ENCODE measurements at places on chromosomes 3 and 15.
A peak's percentile ranks its signal among the peaks of the same experiment; 100 is the strongest.

DNA sequence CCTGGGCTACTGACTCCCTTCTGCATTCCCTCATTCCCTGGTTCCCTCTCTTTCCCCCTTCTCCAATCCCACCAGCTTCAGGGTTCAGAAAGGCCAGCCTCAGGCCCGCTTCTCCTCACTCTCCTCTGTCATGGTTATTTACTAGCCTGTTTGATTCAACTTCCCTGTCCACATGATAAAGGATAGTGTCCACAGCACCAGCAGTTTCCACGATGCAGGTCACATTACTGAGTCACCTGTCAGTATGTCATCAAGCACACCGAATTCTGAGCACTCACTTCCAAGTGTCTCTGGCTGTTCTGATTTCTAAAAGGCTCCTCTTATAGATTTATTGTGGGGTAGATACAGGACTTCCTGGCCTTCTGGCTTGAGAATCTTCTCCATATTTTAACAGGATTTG lies 96.6 kb upstream of the CTNNB1 start:
- DNase-seq = no peak

DNA sequence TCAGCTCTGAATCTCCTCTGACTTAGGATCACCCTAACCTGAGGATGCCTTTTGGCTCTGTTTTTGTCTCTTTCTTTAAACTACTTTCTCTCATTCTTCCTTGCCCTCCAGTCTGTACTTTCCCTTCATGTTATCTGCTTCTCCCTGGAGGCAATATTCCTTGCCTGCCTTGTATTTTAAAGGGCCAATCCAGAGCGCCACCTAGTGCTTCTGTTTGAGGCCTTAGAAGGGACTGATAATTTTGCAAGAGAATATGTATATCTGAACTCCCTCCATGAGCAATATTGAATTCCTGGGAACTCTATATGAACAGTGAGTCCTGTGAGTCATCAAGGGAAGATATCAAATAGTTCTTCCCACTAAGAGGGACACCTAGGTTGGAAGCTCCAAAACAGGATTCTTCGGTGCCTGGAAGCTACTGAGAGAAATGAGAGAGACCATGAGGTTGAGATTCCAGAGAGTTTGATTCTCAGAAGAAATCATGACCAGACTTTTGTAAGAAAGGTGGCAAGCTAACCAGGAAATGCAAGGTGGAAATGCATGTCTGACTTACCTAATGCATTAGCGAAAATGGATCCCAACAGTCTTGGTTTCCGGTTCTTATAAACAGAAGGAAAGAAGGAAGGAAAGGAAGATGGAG lies 203.8 kb upstream of the CD96 start:
- DNase-seq = peak; percentile 83

DNA sequence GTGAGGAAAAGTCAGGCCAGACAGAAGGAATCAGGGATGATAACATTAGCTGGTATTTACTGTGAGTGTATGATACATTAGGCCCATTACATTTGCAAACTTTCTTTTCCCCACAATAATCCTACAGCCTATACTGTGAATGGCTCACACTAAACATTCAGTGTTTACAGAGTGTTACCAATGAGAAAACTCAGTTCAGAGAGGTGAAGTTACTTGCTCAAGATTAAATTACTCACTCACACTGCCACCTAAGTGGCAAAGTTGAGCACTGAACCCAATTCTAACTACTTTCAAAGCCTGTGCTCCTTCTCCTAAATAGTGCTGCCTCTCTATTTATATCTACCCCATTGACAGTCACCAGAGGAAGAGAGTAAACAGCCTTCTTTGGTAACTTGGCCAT lies 8.5 kb downstream of the XPC start:
- DNase-seq = peak; percentile 20

DNA sequence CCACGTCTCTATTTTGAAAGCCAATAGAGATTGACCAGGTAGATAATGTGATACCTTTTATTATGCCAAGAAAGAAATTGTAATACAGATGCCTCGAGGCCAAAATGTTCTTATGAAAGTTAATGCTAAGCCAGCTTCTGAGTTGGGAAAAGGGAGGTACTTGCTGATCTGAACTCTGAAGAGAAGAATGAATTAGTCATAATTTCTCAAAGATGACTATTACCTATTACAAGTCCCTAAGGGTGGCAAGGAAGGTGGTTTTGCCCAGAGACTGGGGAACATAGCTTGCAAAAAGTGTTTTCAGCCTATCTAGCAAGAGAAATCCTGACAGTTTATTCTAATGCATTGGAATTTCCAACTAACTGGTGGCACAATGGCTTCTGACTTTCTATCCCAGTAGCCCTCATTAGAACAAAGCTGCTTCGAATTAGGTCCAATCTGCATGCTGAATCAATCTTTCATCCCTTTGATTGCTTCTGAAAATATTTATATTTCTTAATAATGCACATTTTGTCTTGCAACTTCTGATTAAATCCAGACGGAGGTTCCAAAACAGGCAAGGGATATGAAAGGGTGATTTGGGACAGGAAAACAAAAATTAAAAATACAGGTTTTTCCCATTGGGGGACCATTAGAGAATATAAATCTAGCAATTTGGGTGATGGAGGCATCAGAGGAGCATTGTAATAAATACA lies 17.7 kb upstream of the NR2F2 start:
- peak; percentile 75 for DNase-seq

DNA sequence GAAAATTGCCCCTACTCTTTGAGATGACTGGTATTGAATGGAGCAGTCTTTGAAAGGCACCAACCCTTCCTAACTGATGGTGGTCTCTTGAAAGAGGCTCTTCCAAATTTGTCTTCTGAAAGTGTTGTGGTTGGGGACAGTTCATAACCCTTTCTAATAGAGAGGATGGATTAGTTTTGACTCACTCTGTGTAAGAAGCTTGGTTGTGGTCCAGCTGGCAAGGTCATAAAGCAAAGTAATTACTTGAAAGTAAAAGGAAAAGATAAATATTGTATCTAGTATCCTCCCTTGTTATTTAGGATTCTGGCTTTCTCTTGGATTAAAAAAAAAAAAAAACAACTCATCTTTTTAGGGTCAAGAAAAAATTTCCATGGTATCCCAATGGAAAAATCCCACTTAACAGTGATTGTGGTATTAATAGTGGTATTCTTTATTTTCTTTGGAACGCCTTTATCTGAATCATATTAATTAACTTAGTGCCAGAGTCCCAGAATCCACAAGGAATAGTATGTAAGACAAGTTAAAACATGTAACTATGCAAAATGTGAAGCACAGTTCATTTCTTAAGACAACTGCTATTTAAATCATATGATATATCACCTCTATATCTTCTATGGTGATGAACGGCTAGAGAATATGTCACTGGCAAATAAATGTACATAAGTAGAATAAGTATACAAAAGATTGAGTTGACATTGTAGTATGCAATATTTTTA lies 469.3 kb upstream of the CDIN1 start:
- peak; percentile 91 for DNase-seq

DNA sequence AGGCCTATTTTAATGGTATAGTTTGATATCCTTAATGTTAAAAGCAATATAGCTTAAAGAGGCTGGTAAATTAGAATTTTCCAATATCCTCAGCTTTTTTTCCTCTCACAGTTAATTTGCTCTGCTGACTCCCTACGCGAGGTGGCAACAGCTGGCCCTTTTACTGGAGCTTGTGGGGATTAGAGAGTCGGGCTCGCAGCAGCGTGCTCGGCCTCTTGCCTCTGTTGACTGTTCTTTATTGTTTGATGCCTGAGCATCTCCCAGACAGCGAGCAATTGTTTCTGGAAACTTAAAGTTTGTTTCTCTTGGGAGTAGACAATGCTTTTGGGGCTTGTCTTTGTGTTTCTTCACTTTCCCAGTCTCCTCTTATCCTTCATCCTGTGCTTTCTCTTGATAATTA lies 80.8 kb downstream of the OPA1 start:
- no peak for DNase-seq

GRCh38 chr3:54631516-54632325 lies 296.1 kb downstream of the LRTM1 start:
- no peak for DNase-seq

DNA sequence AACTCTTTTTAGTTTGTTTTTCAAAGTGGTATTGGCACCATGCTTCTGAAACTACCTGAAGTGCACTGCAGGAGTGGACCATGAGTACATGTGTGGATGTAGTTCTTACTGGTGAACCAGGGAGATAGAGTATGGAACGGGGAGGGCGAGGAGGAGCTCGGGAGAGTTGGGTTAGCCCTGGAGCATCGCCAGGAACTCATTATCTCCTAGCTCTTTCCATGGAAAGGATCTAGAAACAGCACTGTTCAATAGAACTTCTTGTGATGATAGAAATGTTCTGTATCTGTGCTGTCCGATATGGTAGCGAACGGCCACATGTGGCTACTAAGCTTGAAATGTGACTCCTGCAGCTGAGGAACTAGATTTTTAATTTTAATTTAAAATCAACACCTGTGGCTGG lies 47.3 kb downstream of the VGLL4 start:
- DNase-seq = no peak

- DNase-seq = peak; percentile 85
Measured at GRCh38 chr3:63724987-63725386, 72.5 kb downstream of the SNTN start.

DNA sequence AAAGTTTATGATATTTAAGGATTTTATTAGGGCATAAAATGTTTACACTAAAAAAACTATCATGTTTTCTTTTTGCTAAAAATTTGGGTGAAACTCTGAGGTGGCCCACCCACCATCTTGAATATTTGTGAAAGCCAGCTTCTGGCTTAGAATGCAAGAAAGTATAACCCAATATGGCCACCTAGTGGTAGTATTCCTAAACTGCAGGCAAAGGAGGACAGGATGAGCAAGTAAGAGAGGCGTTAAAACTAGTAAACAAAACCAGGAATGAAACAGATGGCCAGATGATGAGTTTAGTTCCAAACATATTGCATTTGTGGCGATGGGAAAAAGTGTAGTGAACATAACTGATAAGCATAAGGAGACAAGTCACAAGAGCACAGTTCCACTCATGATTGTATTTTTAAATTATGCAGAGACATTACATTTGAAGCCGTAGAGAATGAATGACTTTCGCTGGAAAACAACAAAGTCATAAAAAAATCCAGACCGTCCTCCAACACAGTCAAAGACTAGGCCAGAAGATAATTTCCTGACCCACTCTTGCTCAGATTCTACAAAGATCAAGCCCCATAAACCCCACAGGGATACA lies 103.3 kb upstream of the PRTG start:
- peak; percentile 89 for DNase-seq

GRCh38 chr3:24650839-24651238 lies 156.2 kb upstream of the THRB start:
- no peak for DNase-seq

GRCh38 chr15:91237445-91237844 lies 137.4 kb downstream of the SV2B start:
- DNase-seq = no peak

GRCh38 chr3:188693435-188693834 lies 478.3 kb upstream of the TPRG1 start:
- no peak for DNase-seq

DNA sequence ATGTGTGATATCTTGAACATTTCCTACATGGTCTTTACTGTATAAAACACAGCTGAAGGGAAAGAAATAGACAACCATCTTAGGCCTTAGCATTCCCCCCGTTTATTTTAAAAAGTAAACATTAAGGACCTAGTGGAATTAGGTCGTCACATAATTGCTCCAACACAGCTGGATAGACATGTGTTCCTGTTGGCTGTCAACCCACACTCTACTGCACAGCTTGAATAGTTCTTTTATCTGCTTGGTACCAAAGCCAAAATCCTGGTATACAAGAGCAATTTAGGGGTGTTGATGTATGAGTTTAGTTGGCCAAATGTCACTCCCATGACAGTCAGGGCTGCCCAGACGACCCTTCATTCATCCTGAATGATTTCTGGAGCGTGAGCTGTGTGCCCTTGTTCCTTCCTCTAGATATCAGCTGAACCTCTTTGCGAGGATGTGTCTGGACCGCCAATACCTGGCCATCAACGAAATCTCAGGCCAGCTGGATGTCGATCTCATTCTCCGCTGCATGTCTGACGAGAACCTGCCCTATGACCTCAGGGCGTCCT lies 179.7 kb downstream of the ITPR1 start:
- DNase-seq = no peak

DNA sequence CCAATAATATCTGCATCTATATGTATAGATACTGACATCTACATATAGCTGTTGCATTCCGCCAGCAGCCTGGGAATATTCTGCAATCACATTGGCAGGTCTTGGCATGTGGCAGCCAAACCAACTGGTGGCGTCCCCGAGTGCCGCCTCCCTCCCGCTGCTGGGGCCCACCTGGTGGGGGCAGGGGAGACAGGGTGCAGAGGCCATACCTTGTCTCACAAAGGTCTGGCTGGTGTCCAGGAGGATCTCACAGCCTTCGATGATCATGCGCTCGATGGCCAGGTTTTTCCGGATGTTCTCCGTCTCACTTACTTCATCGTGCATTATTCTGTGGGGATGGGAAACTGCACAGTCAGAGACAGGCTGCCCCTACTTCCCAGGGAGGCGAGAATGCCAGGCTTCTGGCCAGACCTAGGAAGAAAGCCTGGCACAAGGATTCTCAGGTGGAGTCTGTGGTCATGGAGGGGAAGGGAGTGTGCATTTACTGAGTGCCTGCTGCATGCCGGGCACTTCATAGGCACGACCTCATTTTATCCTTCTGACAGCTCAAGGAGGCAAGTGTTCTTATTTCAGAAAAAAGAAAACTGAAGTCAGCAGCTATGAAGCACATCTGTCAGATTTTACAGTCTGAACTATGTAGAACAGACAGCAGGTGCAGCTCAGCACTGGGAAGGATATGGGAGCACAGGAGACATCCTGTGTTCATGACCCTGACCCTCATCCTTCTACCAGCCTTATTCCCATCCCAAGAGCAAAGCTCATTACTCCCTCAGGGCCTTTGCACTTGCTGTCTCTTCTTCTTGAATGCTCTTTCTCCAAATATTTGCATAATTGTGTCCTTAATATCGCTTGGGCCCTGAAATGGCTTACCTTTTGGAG lies 62.8 kb downstream of the RASGRF1 start:
- no peak for DNase-seq

DNA sequence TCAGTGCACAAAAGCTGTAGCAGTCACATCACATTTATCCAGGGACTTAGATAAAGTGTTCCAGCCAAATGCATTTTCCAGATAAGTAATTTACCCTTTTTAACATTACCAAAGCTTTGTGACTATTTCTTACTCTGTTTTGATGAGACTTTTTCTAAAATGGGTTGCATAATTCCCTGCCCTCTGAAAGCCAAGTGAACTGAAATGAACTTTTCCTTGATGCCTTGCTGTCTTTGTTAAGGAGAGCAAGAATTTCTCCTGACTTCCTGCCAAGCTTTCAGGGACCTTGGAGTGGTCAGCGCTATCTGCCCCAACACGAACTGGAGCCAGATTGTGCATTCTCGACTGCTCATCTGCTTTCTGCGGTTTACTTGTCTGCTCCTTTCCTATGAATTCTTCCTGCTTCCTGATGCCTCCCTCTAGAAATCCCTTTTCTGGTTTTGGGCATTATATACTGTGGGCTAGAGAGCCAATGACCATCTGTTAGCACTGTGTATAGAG lies 34.8 kb downstream of the EIF4E3 start:
- peak; percentile 90 for DNase-seq
